ENCODE measurements at places on chromosomes 2 and 18.

DNA sequence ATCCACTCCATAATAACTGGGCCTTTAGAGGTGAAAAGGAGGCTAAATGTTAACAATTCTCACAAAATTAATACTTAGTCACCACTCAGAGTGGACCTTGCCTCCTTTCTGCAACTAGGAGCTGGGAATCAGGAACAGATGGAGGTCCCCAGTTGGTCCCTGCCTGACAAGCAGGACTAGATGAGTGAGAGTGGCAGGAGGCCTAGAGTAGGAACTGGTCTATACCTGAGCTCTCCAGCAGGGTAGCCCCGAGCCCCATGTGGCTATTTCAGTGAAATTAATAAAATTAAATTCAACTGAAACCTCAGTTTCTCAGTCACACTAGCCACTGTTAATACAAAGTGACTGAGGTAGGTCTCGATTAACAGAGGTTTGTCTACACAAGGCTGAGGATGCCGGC is 150.5 kb downstream of the MYO5B start:
- no peak for DNase-seq

DNA sequence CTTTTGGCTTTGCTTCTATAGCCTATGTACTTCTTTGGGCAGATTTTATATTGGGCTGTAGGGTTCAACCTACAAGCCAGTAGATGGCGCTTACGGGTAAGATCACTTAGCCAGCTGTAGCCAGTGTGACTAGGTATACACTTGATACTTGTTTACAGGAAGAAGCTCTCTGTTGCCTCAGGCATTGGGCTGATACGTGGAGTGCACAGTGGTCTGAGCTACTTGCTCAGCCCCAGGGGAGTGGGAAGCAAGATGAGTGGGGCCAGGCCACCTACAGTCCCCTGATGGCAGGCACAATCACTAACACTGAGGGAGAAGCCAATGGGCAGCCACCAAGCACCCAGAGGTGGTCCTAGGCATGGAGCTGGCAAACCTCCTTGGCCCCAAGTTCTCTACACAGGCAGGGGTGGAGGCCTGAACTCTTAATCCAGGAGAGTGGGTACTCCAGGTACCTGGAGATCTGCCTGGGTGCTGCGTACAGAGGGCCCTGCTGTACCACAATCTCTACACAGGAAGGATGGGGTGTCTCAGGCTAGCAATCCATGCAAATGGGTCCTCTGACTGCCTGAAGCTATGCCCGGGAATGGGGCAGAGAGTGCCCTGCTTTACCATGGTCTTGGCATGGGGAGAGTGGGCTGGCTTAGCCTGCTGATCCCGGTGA is 122.2 kb downstream of the NCOA1 start:
- DNase-seq: peak; percentile 66

DNA sequence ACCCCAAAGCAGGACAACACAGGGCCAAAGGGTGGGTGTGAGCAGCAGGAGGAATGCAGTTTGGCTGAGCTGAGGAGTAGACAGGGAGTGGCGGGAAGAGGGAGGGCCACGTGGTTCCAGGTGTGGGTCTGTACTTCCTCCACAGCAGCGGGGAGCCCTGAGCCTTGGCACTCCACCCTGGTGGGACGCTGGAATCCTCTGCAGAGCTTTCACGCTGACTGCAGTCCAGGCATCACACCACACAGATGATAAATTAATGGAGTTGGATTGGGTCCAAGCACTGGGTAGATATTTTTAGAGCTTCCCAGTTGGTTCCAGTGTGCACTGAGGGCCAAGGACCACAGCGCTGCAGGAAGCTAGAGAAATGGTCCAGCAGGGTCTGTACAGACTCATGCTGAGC is 67.0 kb upstream of the TMEM200C start:
- no peak for DNase-seq

DNA sequence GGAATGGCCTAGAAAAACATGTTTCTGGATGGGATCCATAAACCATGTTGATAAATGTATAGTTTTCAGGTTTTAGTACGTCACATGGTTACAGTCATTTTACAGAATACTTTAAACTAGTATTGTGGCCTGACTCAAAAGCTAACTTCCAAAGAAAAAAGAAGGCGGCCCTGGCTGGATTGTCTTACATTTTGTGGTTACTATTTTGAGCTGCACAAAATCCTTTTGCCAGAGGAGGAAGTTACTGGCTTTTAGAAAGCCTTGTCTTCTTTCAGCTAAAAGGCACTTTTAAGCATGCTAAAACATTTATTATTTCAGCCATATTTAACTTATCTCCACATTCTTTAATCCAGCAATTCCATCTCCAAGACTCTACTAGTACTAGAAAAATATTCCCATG is 227.9 kb downstream of the CDH2 start:
- no peak for DNase-seq

GRCh38 chr2:121235542-121235941 is 49.5 kb downstream of the TFCP2L1 start:
- no peak for DNase-seq

GRCh38 chr2:139613264-139613663 is 833.1 kb upstream of the NXPH2 start:
- no peak for DNase-seq

GRCh38 chr18:36905571-36905970 is 76.6 kb downstream of the KIAA1328 start:
- DNase-seq: no peak

- peak; percentile 60 for DNase-seq
Measured at GRCh38 chr18:6776188-6776587, 46.7 kb downstream of the ARHGAP28 start.

DNA sequence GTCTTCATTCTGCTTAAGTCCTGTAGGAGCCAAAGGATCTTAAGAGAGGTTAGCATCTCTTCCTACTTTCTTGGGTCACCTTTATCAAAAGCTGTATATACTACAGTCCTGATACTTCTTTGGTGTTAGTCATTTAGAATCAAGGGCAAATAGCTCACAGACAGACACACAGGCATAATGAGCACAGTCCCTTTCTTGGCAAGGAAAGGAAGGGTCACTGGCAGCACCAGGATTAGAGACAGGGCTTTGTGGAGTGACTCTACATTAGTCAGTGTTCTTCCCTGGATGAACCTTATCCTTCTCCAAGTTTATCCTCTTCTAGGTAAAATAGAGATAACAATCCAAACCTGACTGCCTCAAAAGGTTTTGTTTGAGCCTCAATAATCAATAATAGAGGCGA is 40.0 kb upstream of the NCKAP5 start:
- no peak for DNase-seq

GRCh38 chr2:233059797-233060500 is at the start of gene INPP5D:
TSS of gene INPP5D (plus strand) at chr2:233060342. CDS start at chr2:233060479, 137 bp downstream.
- no peak for DNase-seq

GRCh38 chr18:7577706-7578105 is 10.6 kb downstream of the PTPRM start:
- DNase-seq: peak; percentile 91

DNA sequence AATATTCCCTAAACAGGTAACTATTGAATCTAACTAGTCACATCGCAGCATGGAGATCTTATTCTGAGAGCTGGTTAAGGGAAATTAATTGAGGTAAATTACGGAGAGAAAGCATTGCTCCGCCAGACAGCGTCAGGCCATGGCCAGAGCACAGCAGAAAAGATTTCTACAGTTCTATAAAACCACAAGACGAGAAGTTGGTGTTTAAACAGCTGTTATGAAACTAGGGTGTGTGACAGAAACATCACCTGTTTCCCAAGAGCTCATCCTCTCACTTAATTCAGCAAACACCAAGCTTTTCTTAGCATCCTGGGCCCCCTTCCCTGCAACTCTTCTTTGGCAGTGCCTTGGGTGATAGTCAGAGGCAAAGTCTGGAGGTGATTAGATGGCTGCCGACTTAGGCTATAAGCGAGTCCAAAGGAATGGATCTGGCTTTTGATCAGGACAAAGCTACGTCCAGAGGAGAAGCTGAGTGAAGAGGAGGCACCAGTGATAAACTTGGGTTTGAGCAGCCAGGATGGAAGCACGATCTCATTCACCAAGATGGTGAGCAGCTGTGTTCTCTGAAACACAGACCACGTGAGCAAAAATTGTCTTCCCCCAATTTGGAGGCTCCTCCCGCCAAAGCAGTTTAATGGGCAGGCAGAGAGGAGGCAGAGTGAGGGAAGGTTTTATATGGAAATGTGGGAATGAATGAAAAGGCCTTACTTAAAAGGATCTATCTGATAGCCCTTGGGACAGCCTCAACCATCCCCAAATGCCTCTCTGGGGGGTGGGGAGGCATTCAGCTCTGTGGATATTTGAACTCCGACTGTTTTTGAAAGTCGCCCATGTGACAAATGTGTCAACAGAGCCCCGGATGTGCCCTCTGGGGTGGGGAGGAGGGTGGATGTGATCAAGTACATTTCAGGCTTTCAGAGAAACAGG is 57.8 kb downstream of the PKDCC start:
- peak; percentile 30 for DNase-seq

GRCh38 chr2:124024561-124025170 is 421 bp upstream of the CNTNAP5 start:
- DNase-seq: no peak

DNA sequence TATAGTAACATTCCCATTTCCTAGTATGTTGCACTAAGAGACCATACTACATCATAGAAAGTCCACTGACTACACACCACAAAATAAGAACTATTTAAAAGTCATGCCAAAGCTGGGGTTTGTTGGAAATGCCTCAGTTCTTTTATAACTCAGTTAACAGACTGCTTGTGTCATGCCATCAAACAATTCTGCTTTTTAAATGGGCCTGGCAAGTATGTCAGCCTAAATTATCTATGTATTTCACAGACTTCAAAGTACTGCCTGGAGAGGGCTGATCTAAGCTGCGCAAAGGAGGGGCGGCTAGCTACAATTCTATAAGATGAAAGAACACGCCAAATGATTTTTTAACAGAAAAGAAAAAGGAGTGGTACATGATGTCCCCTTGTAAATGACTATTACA is 49.6 kb downstream of the FARSB start:
- DNase-seq: no peak

GRCh38 chr2:218169757-218170546 is 3.2 kb upstream of the CXCR1 start:
- no peak for DNase-seq

- no peak for DNase-seq
Measured at GRCh38 chr2:15563227-15564100, 2.3 kb upstream of the NBAS start.

- DNase-seq: peak; percentile 46
Measured at GRCh38 chr2:137938204-137938603, 26.1 kb upstream of the HNMT start.

DNA sequence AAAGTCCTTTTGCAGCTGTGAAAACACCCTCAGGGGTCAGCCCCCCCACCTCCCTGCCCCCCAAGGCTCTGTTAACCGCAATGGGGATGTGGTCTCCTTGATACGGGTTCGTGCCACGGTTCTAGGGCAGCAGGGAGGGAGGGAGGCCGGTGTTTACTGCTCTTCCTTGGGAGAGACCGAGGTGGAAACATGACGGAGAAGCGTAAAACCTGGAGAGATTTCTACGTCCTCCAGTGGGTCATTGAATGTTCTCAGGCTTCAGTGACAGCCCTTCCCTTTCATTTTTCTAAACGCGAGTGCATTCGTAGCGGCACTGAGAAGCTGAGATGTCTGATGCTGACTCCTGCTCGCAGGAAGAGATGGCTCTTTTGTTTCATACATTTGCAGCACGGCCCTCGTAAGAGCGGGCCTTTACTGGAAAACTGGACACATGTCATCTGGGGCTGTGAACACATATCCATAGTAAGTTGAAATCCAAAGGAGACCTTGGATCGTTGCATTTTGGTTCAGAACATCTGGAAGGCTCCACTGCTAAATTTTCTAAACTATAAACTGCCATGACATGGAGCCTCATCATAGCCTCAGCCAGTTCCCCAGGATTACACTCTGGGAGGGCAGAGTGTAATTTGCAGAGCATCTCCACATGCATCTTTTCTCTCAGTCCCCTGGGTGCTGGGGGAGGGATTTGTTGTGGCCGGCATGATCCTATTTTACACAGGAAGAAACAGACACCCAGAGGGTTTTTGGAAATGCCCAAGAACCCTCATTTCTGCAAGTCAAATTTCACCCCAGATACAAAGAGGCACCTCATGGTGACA is 40.6 kb upstream of the HDAC4 start:
- DNase-seq: no peak

DNA sequence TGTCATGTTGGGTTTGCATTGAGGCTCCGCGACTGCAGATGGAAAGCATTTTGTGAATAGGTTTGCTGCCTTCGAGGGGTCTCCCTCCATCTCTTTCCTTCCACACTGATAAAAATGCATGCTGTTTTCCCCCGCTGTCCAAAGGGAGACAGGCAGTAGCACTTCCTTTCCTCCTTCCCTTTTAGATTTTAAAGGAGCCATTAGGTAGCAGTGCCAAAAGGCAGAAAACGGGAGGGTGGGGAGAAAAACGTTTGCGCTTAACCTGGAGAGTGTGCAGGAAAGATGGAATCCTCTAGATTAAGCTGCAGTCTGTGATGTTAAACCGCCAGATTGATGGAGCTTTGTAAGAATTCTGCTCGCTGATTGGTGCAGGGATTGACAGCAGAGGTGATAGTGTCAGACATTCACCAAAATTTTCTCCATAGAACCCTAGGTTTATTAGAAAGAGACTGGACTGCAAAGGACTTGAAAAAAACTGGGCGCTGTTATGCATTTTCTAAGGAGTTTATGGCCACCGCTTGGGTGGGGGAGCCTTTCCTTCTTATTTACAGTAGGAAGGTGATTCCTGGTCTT is 688 bp downstream of the MAPRE2 start:
- no peak for DNase-seq

DNA sequence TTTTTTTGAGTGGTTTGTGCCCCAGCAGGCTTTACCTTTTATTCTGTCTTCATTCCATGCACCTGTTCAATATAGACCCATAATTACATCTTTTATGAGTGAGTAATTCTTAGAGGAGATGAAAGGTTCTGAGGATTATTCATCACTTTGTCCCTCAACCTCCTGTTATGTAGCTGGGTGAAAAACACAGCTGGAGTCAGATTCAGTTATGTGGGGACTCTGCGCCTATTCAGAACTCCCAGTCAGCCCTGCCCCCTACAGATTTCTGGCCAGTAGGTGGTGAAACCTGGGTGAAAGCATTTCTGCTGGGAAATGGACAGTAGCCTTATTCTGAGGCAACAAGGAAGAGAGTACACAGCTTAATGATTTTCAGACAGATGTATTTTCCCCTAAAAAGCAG is 107.8 kb downstream of the MGAT5 start:
- DNase-seq: no peak

- peak; percentile 18 for DNase-seq
Measured at GRCh38 chr18:49340446-49340845, 120.0 kb downstream of the DYM start.

DNA sequence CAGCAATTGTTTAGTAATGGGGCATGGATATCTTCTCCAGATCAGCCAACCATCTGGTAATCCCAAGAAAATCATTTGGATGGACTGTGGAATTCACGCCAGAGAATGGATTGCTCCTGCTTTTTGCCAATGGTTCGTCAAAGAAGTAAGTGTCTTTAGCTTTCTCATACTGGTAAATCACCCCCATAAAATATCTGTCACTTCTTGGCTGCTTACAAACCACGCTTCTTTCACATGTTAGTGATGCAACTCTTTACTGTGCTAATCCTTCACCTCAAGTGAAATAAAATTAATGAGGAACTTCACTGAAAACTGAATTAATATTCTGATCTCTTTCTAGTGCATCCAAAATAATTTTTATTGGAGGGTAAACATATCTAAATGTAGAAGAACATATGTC is 18.9 kb downstream of the CPO start:
- DNase-seq: no peak

GRCh38 chr2:64795024-64795592 is 141.4 kb upstream of the SERTAD2 start:
- DNase-seq: no peak
